Suprapubic skin (tissue), 4 donors: ENCODE measurements at places on chromosomes 7 and 10.

DNA sequence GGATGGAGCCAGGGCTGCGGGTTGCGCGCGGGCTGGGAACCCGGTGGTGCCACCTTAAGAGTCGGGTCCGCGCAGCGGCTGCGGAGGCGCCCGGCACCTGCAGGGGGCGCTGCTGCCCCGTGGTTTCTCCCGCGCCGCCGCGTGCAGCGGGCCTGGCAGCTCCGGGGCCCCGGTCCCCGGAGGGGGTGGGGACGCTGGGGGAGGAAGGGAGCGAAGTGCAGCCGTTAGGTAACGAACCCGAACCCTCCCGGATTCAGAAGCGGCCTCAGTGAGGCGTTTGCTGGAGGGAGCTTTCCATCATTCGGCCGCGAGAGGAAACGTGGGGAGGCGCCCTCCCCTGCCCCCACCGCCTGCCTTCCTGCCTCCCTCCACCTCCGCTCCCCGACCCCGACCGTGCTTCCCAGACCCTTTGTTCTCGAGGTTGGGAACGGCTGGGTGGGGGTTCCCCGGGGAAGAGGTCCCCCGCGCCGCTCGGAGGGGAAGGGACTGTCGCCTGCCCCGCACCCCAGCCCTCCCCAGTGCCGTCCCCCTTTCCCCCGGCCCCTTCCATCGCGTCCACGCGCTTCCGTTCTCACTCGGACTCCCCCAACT is 29.6 kb downstream of the SKIDA1 start:
- H3K27ac ChIP-seq = peak overlapping the region; percentile 57
- peaks cover 35% of the 10 kb centered on the region for H3K4me1 ChIP-seq
- no peaks in the 10 kb centered on the region for H3K27me3 ChIP-seq
- no peaks in the 10 kb centered on the region for H3K36me3 ChIP-seq
- DNase-seq = peak; percentile 88
- peak overlapping the region; percentile 80 for H3K4me3 ChIP-seq

DNA sequence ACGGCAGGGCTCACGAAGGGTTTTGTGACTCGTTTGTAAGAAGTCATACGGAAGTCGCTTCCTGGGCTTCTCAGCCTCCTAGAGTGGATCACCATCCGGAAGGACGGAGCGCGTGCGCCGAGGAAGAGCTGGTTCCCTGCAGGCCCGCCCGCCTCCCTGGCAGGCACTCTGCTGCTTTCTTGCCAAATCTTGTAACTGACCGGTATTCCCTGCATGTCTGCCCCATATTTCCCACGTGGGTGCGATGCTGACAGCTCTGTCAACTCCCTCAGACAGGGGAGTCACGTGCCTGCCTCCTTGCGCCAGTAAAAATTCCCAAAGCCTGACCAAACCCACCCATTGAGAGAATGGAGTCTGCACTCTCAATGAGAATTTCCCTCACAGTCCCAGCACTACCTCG is 12.7 kb downstream of the SHH start:
- no peaks in the 10 kb centered on the region for H3K36me3 ChIP-seq
- H3K27ac ChIP-seq = no peak overlapping the region
- peaks cover 83% of the 10 kb centered on the region for H3K27me3 ChIP-seq
- DNase-seq = no peak
- peaks cover 38% of the 10 kb centered on the region for H3K4me1 ChIP-seq
- H3K4me3 ChIP-seq = no peak overlapping the region

DNA sequence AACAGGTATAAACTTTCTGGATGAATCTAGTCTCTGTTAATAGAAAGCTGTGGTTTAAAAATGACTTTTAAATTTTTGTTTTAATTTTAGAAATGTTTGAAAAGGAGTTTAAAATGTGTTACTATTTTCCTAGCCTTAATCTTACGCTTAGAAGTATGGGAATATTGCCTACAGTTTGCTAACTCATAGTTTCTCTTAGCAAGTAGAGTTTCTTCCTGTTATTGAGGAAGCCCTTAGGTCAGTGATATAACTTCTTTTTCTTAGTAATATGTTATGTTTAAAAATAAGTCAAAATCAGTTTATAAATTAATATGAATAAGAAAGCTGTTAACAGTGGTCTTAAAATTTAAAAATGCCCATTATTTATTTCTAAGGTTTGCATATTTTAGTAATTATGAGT is 3.1 kb downstream of the STARD3NL start:
- H3K4me3 ChIP-seq = no peak overlapping the region
- no peaks in the 10 kb centered on the region for H3K27me3 ChIP-seq
- no peaks in the 10 kb centered on the region for H3K36me3 ChIP-seq

- H3K36me3 ChIP-seq = no peaks in the 10 kb centered on the region
- no peak for DNase-seq
Measured at GRCh38 chr7:115135146-115135545, 213.3 kb downstream of the MDFIC start.

- no peaks in the 10 kb centered on the region for H3K4me1 ChIP-seq
- H3K27ac ChIP-seq = no peak overlapping the region
- DNase-seq = no peak
- H3K4me3 ChIP-seq = no peak overlapping the region
Measured at GRCh38 chr10:2145926-2146478, 408.7 kb upstream of the ADARB2 start.

GRCh38 chr7:84248843-84249242 is 54.3 kb upstream of the SEMA3A start:
- H3K27ac ChIP-seq = no peak overlapping the region
- no peak for DNase-seq
- H3K4me3 ChIP-seq = no peak overlapping the region
- H3K27me3 ChIP-seq = no peaks in the 10 kb centered on the region
- no peaks in the 10 kb centered on the region for H3K4me1 ChIP-seq

DNA sequence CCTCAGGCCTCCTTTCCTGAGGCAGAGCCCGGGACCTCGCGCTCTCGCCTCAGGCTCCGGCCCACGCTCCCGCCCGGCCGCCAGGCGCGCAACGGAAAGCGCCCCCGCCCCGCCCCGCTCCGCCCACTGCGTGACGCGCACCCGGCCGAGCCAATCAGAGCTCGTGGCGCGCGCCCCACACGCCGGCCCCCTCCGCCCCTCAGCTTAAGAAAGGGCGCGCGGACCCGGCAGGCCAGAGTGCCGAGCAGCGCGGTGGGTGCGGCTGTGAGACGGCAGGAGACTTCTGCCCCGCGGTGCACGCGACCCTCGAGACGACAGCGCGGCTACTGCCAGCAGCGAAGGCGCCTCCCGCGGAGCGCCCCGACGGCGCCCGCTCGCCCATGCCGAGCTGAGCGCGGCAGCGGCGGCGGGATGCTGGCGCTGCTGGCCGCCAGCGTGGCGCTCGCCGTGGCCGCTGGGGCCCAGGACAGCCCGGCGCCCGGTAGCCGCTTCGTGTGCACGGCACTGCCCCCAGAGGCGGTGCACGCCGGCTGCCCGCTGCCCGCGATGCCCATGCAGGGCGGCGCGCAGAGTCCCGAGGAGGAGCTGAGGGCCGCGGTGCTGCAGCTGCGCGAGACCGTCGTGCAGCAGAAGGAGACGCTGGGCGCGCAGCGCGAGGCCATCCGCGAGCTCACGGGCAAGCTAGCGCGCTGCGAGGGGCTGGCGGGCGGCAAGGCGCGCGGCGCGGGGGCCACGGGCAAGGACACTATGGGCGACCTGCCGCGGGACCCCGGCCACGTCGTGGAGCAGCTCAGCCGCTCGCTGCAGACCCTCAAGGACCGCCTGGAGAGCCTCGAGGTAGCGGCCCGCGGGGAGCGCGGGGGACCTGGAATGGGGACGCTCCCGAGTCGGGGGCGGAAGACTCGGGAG is at the start of gene NPTX2:
TSS of gene NPTX2 (plus strand) at position 235 of the 909 bp plus-strand sequence. CDS start at position 412, 177 bp downstream.
- peak within 1 kb of the TSS; percentile 44 for H3K4me3 ChIP-seq
- peaks cover 22% of the 10 kb centered on the region for H3K4me1 ChIP-seq
- no peak for DNase-seq

- no peaks in the 10 kb centered on the region for H3K27me3 ChIP-seq
- peaks cover 59% of the 10 kb centered on the region for H3K4me1 ChIP-seq
- no peak overlapping the region for H3K27ac ChIP-seq
- H3K4me3 ChIP-seq = peak overlapping the region; percentile 4
Measured at GRCh38 chr7:1452205-1452604, 7.1 kb downstream of the MICALL2 start.

- no peaks in the 10 kb centered on the region for H3K36me3 ChIP-seq
- no peaks in the 10 kb centered on the region for H3K4me1 ChIP-seq
- no peak for DNase-seq
- H3K4me3 ChIP-seq = no peak overlapping the region
- no peaks in the 10 kb centered on the region for H3K27me3 ChIP-seq
Measured at GRCh38 chr7:41039981-41040380, 662.9 kb downstream of the INHBA start.

DNA sequence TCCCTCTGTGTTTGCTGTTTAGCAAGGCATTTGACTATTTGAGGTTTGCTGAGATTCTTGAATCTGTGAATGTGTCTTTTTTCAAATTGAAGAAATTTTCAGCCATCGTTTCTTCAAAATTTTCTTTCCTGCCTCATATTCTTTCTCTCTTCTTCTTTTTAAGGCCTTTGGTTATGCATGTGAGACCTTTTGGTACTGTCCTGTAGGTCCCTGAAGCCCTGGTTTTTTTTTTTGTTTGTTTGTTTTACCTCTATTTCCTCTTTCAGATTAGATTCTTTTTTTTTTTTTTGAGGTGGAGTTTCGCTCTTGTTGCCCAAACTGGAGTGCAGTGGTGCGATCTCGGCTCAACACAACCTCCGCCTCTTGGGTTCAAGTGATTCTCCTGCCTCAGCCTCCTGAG is 45.3 kb downstream of the MLLT10 start:
- DNase-seq = no peak
- H3K27ac ChIP-seq = no peak overlapping the region
- H3K4me3 ChIP-seq = no peak overlapping the region
- peaks cover 4% of the 10 kb centered on the region for H3K36me3 ChIP-seq
- H3K27me3 ChIP-seq = no peaks in the 10 kb centered on the region
- H3K4me1 ChIP-seq = no peaks in the 10 kb centered on the region

GRCh38 chr10:5259132-5259951 is 62.7 kb downstream of the AKR1C4 start:
- H3K27me3 ChIP-seq = no peaks in the 10 kb centered on the region
- no peaks in the 10 kb centered on the region for H3K36me3 ChIP-seq
- no peak overlapping the region for H3K4me3 ChIP-seq
- no peak for DNase-seq
- H3K27ac ChIP-seq = no peak overlapping the region

- H3K27ac ChIP-seq = peak overlapping the region; percentile 65
- H3K27me3 ChIP-seq = no peaks in the 10 kb centered on the region
- DNase-seq = no peak
- H3K4me1 ChIP-seq = peaks cover 15% of the 10 kb centered on the region
Measured at GRCh38 chr7:83161899-83162401, 734 bp downstream of the PCLO start.

GRCh38 chr7:78417180-78417853 is 618.7 kb downstream of the PHTF2 start:
- H3K4me1 ChIP-seq = no peaks in the 10 kb centered on the region
- H3K4me3 ChIP-seq = no peak overlapping the region
- no peaks in the 10 kb centered on the region for H3K36me3 ChIP-seq
- no peaks in the 10 kb centered on the region for H3K27me3 ChIP-seq
- DNase-seq = no peak
- H3K27ac ChIP-seq = no peak overlapping the region

- H3K27ac ChIP-seq = no peak overlapping the region
- H3K27me3 ChIP-seq = no peaks in the 10 kb centered on the region
- H3K4me1 ChIP-seq = peaks cover 5% of the 10 kb centered on the region
- no peaks in the 10 kb centered on the region for H3K36me3 ChIP-seq
Measured at GRCh38 chr10:17676919-17677318, 33.0 kb downstream of the STAM start.

DNA sequence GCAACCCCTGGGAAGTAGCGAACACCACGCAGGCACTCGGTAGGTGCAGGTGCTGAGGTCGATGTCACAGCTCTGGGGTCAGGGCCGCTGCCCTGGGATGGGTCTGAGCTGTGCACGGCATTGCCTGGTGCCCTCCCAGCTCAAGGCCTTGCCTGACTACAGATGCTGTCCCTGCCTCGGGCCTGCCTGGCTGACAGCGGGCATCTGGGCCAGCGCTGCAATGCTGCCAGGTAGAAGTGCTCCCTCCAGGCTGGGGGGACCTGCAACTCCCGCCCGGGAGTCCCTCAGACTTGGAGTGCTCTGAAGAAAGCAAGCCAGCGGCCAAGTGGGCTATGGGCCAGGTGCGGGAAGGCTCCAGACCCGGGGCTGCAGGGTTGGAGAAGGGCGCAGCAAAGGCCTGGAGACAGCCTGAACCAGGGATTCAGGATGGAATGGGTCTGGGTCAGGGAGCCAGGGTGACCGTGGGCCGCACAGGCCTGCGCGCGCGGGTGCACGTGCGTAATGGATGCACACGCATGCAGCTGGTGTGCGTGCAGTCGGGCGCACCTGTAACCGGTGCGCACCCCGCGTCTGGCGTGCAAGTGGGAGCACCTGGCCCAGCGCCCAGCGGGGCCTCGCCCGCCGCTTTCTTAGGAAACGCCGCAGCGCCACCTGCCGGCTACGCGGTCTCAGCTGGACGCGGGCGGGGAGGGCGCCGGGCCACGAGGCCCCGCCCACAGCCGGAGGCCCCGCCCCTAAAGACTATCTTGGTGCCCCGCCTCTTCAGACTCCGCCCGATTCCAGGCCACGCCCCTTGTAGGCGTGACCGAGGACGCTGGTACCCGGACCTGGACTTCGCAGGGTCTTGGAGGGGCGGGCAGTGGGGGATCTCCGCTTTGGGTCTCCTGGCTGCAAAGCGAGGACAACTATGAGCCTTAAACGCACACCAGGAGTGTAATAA is 46.7 kb downstream of the MICALL2 start:
- H3K36me3 ChIP-seq = no peaks in the 10 kb centered on the region
- no peak overlapping the region for H3K27ac ChIP-seq
- H3K4me3 ChIP-seq = no peak overlapping the region
- no peak for DNase-seq

GRCh38 chr7:112905950-112906349 is 115.8 kb upstream of the TMEM168 start:
- H3K36me3 ChIP-seq = peaks cover 5% of the 10 kb centered on the region
- H3K4me3 ChIP-seq = no peak overlapping the region
- no peaks in the 10 kb centered on the region for H3K4me1 ChIP-seq
- no peaks in the 10 kb centered on the region for H3K27me3 ChIP-seq
- no peak for DNase-seq
